Astrocyte (in vitro differentiated cells and primary cell): ENCODE measurements at places on chromosomes 6 and 20. TPM values are rescaled to one million over a fixed set of nuclear protein-coding genes. Genes with fewer than 3 reads are reported as not detected.

- H3K27me3 ChIP-seq, result no peaks in the 10 kb centered on the region
- no peak overlapping the region for H3K4me3 ChIP-seq
- DNase-seq, result no peak
- H3K36me3 ChIP-seq, result no peaks in the 10 kb centered on the region
- no peaks in the 10 kb centered on the region for H3K4me1 ChIP-seq
- no peak overlapping the region for H3K27ac ChIP-seq
Observed at GRCh38 chr6:165098165-165098564, 211.2 kb downstream of the C6orf118 start.

DNA sequence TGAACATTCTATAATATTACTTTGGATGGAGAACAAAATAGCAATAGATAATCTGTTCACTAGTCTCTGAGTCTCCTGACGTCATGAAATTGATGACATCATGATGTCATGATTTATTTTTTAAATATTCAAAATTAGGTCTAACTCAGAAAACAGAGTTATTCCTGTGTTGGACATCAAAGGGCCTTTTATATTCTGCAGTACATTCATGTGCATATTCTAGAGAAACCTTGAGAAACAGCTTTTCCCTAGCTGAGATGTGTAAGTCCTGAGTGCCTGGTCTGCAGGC lies 53.3 kb downstream of the MYB start:
- no peaks in the 10 kb centered on the region for H3K36me3 ChIP-seq
- H3K4me1 ChIP-seq, result no peaks in the 10 kb centered on the region
- H3K4me3 ChIP-seq, result no peak overlapping the region
- no peak for DNase-seq
- no peak overlapping the region for H3K27ac ChIP-seq
- H3K27me3 ChIP-seq, result no peaks in the 10 kb centered on the region

DNA sequence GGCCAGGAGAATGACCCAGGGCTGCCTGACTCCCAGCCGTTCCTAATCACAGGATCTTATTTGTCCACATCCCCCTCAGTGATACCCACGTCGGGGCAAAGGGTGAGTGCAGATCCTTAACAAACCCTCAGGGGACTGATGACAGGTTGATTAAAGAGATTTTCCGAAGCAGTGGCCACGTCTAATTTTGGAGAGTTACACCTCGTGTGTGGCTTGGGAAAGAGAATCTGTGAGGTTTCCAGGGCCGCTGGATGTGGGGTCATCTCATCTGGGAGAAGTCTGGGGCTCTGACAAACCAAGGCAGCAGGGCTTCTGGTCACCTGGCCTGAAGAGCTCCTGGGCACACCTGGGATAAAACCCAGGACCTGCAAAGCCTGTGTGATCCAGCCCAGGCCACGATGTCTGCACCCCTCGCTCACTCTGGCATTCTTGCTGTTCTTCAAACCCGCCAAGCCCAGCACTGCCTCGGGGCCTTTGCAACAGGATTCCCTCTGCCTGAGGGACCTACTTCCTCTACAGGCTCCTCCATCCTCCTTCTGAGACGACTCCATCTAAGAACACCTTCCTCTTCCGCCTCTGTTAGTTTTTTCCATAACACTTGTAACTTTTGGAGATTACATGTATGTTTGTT lies 4.7 kb downstream of the JPH2 start:
- H3K36me3 ChIP-seq, result no peaks in the 10 kb centered on the region

The SLC22A23 gene
- 3.7 and 5.7 TPM in 2 replicates for total RNA-seq

The HLA-DQB2 gene
- total RNA-seq, result not detected in 2 replicates

The MYL9 gene
- 1,166 and 1,247 TPM in 2 replicates for total RNA-seq

The BNIP5 gene
- total RNA-seq, result not detected in 2 replicates

DNA sequence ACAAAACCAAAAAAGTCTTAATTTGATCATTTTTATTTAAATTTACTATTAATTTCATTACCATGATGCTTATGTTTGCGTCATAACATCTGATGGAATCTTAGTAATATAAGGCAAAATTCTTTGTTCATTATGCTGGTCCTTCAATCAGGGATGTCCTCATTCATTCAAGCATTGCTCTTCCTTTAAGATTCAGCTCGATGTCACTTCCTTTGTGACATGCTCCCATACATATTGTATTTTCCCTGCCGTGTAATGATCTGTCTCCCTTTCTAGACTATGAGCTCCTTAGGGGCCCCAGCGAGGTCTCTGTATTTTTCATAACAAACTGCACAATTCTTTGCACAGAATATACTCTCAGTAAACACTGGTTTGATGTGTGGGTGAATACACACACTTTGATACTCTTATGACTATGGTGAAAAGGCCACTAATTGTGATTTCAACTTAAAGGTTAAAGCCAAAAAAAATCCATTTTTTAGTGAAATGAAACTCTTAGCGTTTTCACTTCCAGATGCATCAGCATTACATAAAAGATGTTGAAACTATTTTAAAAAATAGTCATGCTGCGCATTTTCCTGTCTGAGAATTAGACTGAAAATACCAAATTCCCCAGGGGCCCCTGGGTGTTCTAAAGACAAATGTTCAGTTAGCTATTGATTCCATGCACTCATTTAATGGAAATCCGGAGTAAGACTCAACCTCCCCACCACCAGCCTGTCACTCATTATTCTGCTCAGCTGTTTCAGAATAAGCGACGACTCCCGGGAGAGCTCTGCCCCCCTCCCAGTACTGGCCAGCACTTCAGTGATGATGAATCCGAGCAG lies 169.7 kb downstream of the ATXN1 start:
- no peaks in the 10 kb centered on the region for H3K27me3 ChIP-seq
- no peak overlapping the region for H3K4me3 ChIP-seq
- no peaks in the 10 kb centered on the region for H3K36me3 ChIP-seq
- H3K4me1 ChIP-seq, result peaks cover 4% of the 10 kb centered on the region
- H3K27ac ChIP-seq, result no peak overlapping the region

- H3K27me3 ChIP-seq, result peaks cover 3% of the 10 kb centered on the region
- no peaks in the 10 kb centered on the region for H3K4me1 ChIP-seq
- H3K27ac ChIP-seq, result no peak overlapping the region
Observed at GRCh38 chr6:167804281-167805013, 22.3 kb upstream of the AFDN start.

The GPR63 gene
- 1.6 and 1.8 TPM in 2 replicates for total RNA-seq

DNA sequence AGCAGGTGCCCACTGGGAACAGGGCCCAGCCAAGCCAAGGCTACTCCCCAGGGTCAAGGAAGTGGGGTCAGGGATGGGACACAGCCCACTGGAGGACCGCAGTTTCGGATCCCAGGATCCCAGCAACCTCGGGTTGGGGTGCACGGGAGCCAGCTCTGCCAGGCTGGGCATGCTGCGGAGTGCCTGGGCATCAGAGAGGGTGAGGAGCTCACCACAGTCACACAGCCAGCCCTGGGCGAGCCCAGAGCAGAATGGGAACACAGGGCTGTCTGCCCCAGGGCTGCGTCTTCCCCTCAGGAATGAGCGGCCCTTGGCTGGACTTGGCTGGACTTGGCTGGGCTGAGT lies 74.3 kb upstream of the SLCO4A1 start:
- peaks cover 3% of the 10 kb centered on the region for H3K27me3 ChIP-seq
- DNase-seq, result no peak
- H3K27ac ChIP-seq, result no peak overlapping the region
- no peaks in the 10 kb centered on the region for H3K4me1 ChIP-seq
- no peak overlapping the region for H3K4me3 ChIP-seq

DNA sequence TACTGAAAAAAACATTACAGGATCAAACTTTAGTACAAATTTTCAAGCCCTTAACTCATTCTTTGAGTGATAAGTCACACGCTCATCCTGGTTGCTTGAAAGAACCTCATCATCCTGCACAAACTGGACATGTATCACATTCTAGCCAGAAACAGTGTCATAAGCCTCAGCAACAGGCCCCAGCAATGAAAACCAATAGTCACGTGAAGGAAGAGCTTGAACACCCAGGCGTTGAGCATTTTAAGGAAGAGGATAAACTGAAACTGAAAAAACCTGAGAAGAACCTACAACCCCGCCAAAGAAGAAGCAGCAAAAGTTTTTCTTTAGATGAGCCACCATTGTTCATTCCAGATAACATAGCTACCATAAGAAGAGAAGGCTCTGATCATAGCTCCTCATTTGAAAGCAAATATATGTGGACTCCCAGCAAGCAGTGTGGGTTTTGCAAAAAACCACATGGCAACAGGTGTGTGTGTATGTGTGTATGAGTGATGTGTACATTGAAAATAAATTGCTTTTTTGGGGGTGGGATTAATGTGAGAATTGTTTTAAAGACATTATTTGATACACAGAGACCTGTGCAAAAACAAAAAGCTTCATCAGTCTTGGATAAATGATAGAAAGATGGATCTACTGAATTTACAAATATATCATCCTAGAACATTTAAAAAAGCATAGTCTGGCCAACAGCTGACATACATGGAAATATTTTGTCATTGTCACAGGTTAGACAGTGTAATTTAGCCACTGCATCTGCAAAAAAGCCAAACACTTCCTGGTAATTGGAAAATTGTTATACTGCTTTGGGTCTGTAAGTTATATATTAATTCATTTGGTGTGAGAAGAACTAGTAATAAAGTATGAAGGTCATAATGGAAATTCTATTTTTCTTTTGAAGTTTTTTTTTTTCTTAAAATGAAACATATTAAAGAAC lies 50.1 kb downstream of the PHF3 start:
- no peak for DNase-seq
- H3K4me3 ChIP-seq, result no peak overlapping the region
- H3K4me1 ChIP-seq, result no peaks in the 10 kb centered on the region
- H3K36me3 ChIP-seq, result peaks cover 10% of the 10 kb centered on the region
- H3K27me3 ChIP-seq, result no peaks in the 10 kb centered on the region

DNA sequence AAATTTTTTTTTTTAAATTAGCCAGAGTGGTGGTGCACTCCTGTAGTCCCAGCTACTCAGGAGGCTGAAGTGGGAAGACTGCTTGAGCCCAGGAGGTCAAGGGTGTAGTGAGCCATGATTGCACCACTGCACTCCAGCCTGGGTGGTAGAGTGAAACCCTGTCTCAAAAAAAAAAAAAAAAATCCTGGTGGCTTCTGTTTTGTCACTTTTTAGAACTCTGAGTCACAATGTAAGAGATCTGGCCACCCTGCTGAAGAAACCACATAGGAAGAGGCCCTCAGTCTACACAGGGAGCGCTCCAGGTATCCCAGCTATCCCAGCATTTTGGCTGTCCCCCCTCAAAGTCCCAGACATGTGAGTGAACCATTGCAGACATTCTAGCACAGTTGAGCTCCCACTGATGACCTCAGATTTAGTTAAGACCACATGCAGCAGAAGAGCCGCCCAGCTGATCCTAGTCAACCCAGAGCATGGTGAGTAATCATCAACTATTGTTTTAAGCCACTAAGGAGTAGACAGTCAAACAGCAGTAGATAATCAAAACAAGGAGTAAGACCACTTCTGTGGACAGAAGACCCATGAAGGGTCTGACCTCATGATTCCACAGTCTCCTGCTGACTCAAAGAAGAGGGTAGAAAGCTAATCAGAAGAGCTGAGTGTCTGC lies 12.7 kb upstream of the ARFGEF2 start:
- DNase-seq, result no peak
- H3K27ac ChIP-seq, result no peak overlapping the region
- H3K36me3 ChIP-seq, result no peaks in the 10 kb centered on the region
- H3K4me1 ChIP-seq, result no peaks in the 10 kb centered on the region

DNA sequence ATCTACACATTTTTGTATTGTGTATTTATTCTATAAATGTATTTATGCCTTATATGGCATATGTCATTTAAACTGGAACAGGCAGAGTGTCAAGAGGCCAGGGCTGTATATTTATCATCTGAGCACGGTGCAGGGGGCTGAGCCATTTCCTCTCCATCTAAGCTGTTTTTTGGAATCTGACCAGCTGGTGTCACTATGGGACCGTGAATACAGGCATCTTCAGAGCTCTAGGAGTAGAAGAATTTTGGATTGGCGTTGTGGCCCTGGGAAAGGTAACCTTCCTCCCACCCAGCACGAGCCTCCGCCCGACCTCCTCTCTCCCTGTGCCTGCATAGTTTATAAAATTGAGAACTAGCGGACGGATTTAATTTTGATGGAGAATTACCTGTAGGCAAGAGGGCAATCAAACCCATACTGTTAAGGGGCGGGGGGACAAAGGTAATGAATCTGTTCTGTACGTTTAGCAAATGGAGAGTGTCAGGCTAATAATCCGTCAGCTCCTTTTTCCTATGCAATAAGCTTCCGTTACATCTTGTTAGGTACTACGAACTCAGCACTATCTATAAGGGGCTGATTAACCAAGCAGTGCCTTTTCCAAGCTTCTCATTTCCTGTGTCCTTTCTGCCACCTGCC lies 29.0 kb upstream of the EEF1E1 start:
- H3K4me1 ChIP-seq, result no peaks in the 10 kb centered on the region
- H3K4me3 ChIP-seq, result no peak overlapping the region
- H3K27me3 ChIP-seq, result peaks cover 4% of the 10 kb centered on the region
- no peak overlapping the region for H3K27ac ChIP-seq
- H3K36me3 ChIP-seq, result no peaks in the 10 kb centered on the region

The POU3F2 gene
- total RNA-seq, result 1.9 and 2.1 TPM in 2 replicates

GRCh38 chr6:134739299-134740026 lies 210.4 kb downstream of the ALDH8A1 start:
- peaks cover 13% of the 10 kb centered on the region for H3K4me1 ChIP-seq
- H3K36me3 ChIP-seq, result no peaks in the 10 kb centered on the region
- no peak overlapping the region for H3K27ac ChIP-seq
- H3K4me3 ChIP-seq, result no peak overlapping the region
- DNase-seq, result peak; percentile 70

The RAB32 gene
- 75.7 and 77.4 TPM in 2 replicates for total RNA-seq

The EGFL8 gene
- total RNA-seq, result 10.4 and 13.3 TPM in 2 replicates

DNA sequence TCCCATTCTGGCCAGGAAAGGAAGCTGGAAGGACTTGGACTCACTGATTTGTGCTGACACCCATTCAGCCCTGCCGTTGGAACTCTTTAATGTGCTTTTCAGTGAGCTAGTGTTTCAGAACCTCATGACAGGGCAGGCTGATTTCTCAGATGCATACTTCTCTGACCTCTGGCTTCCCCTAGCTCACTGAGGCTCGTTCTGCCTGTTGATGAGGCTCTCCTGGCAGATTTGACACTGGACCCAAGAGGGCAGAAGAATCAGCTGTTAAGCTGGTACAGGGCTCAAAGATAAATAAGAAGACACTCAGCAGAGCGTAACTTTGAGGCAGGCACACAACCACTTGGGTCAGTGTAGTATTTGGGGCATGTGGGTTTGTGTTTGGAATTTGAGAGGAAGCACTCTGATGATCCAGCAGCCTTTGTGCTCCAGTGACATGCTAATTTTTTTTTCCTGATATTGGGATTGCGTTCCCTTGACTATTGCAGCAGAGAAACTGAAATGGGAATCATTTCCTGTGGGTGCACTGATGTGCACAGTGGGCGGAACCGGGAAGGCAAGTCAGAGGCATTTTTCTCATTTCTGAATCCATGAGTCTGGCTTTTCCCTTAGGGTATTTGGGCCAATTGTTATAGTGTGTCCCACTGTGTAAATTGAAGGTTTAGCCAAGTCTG lies 80.2 kb downstream of the CARMIL1 start:
- H3K27me3 ChIP-seq, result no peaks in the 10 kb centered on the region
- H3K4me1 ChIP-seq, result peaks cover 18% of the 10 kb centered on the region
- H3K4me3 ChIP-seq, result peak overlapping the region; percentile 12
- no peak overlapping the region for H3K27ac ChIP-seq

- no peak for DNase-seq
- H3K27me3 ChIP-seq, result no peaks in the 10 kb centered on the region
- no peak overlapping the region for H3K27ac ChIP-seq
- no peaks in the 10 kb centered on the region for H3K36me3 ChIP-seq
- no peak overlapping the region for H3K4me3 ChIP-seq
- no peaks in the 10 kb centered on the region for H3K4me1 ChIP-seq
Observed at GRCh38 chr6:169843991-169844390, 92.6 kb downstream of the ERMARD start.

- H3K27ac ChIP-seq, result no peak overlapping the region
- no peak for DNase-seq
- peaks cover 6% of the 10 kb centered on the region for H3K4me1 ChIP-seq
- no peaks in the 10 kb centered on the region for H3K36me3 ChIP-seq
- no peaks in the 10 kb centered on the region for H3K27me3 ChIP-seq
Observed at GRCh38 chr6:135519348-135519747, 21.8 kb upstream of the AHI1 start.
